Fibroblast of the aortic adventitia (primary cell): ENCODE measurements at places on chromosomes 12 and 14. TPM values are rescaled to one million over a fixed set of nuclear protein-coding genes. Genes with fewer than 3 reads are reported as not detected.

- DNase-seq, result no peak
These were observed 6.9 kb downstream of the MMAB start for GRCh38 chr12:109566424-109566823.

DNA sequence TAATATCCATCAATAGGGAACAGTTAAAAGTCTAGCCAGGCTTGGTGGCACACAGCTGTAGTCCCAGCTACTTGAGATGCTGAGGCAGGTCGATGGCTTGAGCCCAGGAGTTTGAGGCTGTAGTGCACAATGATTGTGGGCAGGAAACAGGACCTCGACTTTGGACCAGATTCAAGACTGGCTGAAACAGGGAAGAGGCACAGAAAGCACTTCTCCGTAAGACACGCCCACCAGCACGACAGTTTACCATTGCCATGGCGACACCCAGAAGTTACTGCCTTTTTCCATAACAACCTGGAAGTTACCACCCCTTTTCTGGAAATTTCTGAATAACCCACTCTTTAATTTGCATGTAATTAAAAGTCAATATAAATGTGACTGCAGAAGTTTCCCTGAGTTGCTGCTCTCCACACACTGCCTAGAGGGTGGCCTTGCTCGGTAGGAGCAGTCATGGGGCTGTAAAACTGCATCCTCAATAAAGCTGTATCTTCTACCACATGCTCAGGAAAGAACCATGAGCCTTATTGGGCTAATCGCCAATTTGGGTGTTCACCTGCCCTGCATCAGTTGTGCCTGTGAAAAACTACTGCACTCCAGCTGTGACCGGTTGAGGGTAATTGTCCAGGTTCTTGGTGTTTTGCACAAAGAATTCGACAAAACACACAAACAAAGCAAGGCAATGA, 4.6 kb upstream of the LRRC23 start:
- DNase-seq, result peak; percentile 35

GRCh38 chr12:8948701-8949341, 624 bp downstream of the M6PR start:
- peak; percentile 36 for DNase-seq

DNA sequence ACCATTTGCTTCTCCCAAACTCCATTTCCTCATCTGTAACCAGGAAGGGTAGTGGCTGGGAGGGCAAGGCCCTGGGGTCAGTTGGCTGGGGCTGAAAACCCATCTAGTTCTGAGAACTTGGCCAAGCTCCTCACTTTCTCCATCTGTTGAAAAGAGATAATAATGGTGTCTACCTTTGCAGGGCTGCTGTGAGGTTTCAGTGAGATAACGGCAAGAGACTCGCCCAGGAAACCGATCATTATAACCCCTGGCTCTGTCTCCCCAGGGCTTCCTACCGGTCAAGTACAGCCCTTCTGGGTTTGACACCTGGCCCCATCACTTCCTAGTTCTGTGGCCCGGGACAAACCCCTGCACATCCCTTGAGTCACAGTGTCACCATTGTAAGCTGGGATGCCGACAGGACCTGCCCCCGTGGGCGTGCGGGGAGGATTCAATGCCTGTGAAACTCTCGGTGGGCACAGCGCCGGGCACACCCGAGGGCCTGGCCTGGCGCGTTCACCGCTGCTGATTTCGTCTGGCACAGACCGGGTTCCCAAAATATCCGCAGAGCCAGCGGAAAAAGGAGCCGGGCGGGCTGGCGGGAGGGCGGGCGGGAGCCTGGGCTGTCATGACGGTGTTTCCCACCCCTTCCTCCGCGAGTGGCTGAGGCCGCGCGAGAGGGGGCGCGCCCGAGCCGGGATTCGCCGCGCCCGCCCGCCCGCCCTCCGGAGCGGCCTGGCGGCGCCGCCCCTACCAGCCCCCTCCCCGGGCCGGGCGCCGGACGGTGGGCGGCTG, 4.4 kb downstream of the KMT5A start:
- peak; percentile 60 for DNase-seq

- peak; percentile 90 for DNase-seq
These were observed 17.2 kb downstream of the PLEKHG3 start for GRCh38 chr14:64721391-64721791.

GRCh38 chr12:64086946-64087345, 135.2 kb downstream of the KICS2 start:
- no peak for DNase-seq

DNA sequence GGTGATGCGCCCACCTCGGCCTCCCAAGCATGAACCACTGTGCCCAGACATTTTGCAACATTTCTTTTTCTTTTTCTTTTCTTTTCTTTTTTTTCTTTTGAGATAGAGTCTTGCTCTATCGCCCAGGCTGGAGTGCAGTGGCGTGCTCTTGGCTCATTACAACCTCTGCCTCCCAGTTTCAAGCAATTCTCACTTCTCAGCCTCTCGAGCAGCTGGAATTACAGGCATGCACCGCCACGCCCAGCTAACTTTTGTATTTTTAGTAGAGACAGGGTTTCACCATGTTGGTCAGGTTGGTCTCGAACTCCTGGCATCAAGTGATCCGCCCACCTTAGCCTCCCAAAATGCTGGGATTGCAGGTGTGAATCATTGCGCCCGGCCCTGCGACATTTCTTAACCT, 7.6 kb upstream of the CDC42BPB start:
- DNase-seq, result no peak

- DNase-seq, result peak; percentile 42
These were observed 44.4 kb upstream of the CERS5 start for GRCh38 chr12:50211392-50212070.

DNA sequence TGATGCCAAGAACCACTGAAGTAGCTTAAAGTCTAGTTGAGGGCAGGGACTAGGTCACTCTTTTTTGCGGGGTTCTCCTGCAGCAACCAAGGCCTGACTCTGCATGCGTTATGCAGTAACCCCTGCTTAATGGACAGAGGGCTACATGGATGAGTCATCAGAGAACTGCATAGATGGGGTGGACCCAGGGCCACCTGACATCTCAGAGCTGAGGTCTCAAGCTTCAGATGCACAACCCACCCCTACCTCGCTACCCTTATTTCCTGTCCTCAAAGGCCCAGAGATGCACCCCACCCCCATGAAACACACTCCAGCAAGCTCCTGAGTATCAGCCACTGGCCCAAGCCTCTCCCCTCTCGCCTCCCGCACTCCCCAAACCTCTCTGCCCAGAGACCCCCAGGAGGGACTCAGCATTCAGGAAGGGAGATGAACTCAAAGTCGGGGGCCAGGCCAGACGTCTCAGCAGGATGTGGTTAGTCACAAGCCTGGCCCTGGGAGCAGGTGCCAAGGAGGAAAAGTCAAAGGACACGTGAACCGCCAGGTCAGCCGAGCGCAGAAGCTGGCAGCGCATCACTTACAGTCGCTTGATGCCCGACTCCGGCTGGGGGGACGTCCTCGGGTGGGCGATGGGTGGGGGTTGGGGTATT, 25.8 kb downstream of the SNRNP35 start:
- no peak for DNase-seq

- no peak for DNase-seq
These were observed 9.6 kb downstream of the CALM1 start for GRCh38 chr14:90406384-90406798.

DNA sequence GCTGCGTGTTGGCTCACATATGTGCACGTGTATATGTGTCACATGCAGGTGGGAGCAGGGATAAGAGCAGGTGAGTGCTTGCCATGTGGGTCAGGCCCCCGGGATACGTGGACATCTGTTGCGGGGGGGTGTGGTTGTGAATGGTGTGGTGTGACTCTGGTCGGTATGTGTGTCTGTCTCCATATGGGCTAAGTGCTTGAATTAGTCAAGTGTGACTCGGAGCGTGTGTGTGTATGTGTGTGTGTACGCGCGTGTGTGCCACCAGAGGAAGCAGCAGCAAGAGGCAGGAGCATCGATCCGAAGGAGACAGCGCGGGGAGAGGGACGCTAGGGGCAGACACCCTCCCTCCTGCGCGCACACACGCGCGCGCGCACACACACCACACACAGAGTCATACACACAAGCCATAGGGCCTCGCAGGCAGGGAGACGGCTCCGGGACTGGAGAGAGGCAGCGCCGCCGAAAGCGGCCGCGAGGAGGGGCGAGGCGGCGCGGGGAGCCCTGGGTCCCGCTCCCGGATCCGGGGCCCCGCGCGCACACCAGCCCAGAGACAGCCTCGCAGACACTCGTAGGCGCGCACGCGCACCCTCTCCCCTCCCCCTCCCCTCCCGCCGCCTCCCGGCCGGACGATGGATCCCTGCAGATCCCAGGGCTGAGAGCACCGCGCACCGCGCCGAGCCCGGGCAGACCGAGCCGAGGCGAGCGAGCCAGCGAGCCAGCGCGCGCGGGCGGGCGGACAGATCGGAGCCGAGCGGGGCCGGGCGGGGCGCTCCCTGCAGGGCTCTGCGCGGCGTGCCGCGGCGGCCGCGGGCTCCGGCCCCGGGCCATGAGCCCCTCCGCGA, at the start of gene ASIC1:
Gene ASIC1, plus strand, starts transcription at position 597 of the 842 bp plus-strand sequence. CDS start 1,171 bp downstream, outside the sequence.
- peak; percentile 60 for DNase-seq

- DNase-seq, result no peak
These were observed 13.1 kb upstream of the PRKAG1 start for GRCh38 chr12:49031573-49032161.

GRCh38 chr12:100860611-100861010, 66.0 kb downstream of the ANO4 start:
- no peak for DNase-seq

DNA sequence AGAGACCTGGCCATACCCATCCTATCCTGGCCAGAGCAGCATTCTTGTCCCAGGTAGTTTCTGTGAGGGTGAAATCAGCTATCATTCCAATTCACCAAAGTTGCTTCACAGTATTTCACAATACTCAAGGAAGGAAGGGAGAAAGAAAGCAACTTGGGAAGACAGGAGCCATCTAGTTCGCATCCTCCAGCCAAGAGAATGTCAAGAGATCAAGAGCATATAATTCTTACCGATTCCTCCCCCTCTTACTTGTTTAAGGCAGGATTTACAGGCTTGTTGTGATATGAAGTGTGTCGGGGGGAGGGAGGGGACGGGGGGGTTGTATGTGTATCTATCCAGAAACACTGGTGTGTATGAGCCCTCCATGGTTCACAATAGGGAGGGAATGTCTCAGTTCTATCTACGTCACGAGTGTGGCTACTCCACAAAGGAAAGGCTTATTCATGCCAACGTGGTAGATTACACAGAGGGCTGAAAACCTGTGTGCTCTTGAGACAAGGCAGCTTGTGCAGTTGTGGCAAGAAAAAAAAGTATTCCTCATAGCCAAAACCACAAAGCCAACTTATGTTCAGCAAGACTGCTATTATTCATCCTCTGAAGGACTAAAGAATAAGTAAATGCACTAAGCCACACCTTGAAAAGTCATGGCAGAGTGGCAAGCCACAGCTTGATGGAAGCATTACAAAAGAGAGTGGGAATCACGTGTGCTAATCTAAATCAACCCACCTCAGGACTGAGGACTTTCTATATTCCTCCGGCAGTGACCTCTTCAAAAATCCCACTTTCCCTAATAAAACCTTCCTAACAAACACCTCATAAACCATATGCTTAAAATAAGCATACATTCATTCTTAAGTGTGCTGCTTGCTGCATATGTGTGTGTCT, 35.0 kb downstream of the CORO1C start:
- DNase-seq, result peak; percentile 100

- no peak for DNase-seq
These were observed 11.6 kb downstream of the DLK1 start for GRCh38 chr14:100738269-100738691.

Gene SETD1B
- 5.0 and 6.1 TPM in 2 replicates for total RNA-seq

Gene CD4
- 1.6 TPM in 1 of 2 replicates, not detected in the other for total RNA-seq

Gene ZFYVE21
- total RNA-seq, result 47.0 and 68.4 TPM in 2 replicates

Gene CDK4
- 208 and 588 TPM in 2 replicates for total RNA-seq

Gene ARHGDIB
- 2.4 and 7.2 TPM in 2 replicates for total RNA-seq

Gene CYP46A1
- total RNA-seq, result 0.36 and 0.49 TPM in 2 replicates

Gene KITLG
- total RNA-seq, result 15.1 and 110 TPM in 2 replicates

Gene SMCO3
- 0.09 TPM in 1 of 2 replicates, not detected in the other for total RNA-seq
